ENCODE measurements at places on chromosomes 6 and 20.

DNA sequence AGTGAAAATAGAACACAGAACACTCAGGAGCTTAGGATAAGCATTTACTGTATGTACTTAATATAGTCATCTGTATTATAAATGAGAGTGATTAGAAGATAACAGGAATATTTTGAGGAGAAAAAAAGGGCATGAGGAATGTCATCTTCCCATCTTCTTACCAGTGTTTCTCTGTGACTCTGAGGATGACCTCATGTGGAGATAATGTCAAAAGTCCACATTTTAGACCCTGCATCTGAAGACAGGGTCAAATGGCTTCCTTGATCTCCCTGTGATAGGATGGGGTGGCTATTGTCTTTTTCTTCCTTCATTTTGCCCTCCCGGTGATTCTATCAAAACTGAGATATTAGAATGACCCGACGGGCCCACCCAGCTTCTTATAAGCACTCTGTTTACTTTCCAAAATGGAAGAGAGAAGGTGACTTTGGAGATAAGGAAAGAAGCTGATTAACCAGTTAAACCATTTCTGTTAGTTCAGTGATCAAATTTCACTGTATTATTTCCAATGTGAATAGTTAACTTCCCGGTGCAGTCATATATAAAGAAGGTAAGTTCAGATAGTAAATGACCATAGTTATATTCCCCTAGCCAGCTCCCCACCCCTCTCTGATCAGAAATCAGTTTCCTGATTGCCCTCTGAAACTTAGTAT lies 115.7 kb upstream of the SALL4 start:
- DNase-seq: no peak

- DNase-seq: peak; percentile 85
Measured at GRCh38 chr6:71537717-71538116, 249.1 kb downstream of the OGFRL1 start.

DNA sequence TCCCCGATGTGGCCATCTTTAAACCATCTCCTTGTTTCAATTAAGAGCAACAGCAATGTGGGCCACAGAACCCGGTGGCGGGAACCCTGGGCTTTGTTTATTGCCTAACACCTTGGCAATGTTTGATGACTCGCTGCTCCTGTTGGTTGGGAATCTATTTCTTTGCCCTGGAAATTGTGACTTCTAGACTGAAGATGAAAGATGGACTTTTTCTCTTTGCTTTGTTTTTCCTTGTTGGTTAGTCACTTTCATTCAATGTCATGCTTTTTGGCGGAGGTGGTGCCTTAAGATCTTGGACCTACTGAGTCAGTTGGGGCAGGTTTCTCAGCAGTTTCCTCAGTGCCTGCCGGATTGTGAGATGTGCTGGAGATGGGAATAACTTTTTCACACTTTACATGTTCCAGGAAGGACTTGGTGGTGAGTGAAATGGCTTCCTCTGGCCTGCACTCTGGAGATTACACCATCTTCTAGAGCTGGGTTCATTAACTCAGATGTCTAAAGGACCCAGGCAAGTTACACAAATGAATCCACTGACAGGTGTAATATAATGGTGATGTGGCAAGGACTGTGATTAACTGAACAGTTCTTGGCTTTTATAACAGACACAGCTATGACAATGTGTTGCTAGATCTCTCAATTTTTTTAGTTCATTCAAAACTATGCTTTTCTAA lies 56.3 kb downstream of the TSHZ2 start:
- no peak for DNase-seq

- peak; percentile 38 for DNase-seq
Measured at GRCh38 chr20:39603219-39603618, 641.1 kb downstream of the DHX35 start.

GRCh38 chr6:117290173-117290846 lies 25.0 kb downstream of the VGLL2 start:
- no peak for DNase-seq

DNA sequence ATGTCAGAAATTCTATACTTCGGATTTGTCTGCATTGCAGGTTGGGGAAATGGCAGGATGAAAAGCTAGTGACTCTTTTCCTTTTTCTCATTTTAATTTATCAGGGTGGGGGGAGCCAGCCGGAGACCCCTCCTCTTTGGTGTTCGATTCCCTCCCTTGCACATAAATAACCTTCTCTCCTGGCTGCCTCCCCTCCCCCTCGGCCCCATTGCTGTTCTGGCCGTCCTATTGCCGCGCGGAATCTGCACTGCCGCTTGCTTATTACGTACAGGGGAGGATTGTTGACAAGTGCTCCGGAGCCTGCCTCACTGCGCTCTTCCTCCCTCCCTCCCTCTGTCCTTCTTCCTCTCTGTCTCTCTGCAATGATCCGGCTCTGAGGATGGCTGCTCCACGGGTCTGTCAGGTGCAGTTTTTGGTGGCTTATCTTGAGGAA lies 154.7 kb downstream of the JARID2 start:
- no peak for DNase-seq

- DNase-seq: peak; percentile 64
Measured at GRCh38 chr6:158047127-158047518, 65.5 kb downstream of the SYNJ2 start.

Data from osteoblast (primary cell).